ENCODE measurements at places on chromosomes 16 and 17. TPM values are rescaled to one million over a fixed set of nuclear protein-coding genes. Genes with fewer than 3 reads are reported as not detected.

The CIITA gene
- 0.04 TPM for polyA plus RNA-seq

The MARF1 gene
- 25.2 TPM for polyA plus RNA-seq

The FBXO39 gene
- polyA plus RNA-seq: 0.07 TPM

The MRPL10 gene
- polyA plus RNA-seq: 49.1 TPM

The TNP2 gene
- polyA plus RNA-seq: not detected

The CDRT15L2 gene
- not detected for polyA plus RNA-seq

The NUDT7 gene
- polyA plus RNA-seq: 5.2 TPM

GRCh38 chr17:77417575-77417974, 276.8 kb downstream of the SEC14L1 start:
- no peak for DNase-seq

GRCh38 chr16:72961863-72962262, 86.1 kb downstream of the ZFHX3 start:
- DNase-seq: no peak

DNA sequence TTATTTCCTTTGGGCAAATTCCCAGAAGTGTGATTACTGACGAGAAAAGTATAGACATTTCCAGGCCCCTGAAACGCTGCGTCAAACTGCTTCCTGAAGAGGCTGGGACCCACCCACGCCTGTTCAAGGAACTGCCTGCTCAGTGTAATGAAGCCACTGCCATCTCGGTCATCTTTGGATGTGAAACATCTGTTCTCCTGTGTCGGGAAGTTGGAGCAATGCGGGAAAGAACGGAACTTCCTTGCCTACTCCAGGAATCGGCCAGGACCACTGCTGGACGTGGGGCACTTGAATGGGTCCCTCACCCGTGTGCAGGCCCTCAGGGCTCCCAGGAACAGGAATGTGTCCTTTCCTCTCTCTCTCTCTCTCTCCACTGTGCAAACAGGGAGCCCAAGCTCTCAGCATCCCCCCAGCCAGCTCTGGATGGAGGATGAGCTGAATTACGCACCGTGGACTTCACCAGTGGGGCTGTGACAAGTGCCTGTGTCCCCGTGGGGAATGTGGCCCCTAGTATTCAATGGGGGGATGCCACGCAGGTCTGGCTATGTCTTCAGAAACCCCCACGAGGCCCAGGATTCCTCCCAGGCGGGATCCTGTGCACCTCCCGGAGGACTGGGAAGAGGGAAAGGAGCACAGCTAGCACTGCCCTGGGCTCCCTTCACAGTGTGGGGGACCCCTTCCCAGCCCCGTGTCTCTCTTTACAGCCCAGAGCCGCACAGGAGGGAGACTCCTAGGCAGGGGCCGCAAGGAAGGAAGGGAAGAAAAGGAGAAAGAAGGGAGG, 18.3 kb upstream of the LITAF start:
- DNase-seq: no peak

- no peak for DNase-seq
Measured at GRCh38 chr16:83887080-83887479, 11.8 kb upstream of the MLYCD start.

- no peak for DNase-seq
Measured at GRCh38 chr17:57485916-57486881, 229.9 kb downstream of the MSI2 start.

DNA sequence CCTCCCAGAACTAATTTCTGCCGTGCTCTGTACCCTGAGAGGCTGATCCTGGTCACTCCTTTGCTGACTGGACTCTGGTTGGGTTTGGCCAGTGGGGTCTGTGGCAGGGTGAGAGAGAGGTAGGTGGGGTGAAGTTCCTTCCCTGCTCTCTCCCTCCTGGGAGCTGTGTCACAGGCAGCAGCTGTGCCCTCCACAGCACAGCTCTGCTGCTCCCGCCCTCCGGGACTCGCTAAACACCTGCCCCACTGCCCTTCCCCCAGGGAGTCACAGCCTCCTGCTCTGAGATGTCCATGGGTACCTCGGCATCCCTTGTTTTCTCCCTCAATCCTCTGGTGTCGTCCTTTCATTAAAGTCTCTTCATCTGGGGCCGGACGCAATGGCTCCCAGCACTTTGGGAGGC, 66.4 kb downstream of the SRCIN1 start:
- no peak for DNase-seq

DNA sequence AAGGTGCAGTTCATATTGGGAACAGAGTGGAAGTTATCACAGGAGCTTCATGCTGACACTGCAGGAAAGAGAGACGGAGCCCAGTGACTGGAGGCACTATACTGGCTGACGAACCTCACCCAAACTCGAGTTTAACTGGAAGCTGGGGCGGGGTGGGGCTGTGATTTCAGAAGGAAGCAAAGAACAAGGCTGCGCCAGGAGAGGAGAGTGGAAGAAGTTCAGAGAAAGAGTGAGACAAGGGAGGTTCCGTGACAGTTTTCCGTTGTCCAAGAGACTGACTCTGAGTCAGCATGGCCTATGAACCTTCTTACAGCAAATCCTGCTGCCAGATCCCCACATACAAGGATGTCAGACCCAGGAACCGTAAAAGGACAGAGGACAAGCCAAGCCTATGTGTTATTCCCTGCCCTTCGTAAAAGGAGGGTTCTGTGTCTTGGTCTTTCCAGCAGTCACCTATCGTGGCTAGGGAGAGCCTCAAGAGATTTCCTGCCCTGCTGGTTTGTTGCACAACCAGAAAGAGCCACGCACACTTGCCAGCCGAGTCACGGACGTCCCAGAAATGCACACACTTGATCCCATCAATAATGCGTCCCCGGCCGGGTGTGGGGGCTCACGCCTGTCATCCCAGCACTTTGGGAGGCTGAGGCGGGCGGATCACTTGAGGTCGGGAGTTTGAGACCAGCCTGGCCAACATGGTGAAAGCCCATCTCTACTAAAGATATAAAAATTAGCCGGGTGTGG, 5.1 kb downstream of the PITPNA start:
- DNase-seq: no peak

DNA sequence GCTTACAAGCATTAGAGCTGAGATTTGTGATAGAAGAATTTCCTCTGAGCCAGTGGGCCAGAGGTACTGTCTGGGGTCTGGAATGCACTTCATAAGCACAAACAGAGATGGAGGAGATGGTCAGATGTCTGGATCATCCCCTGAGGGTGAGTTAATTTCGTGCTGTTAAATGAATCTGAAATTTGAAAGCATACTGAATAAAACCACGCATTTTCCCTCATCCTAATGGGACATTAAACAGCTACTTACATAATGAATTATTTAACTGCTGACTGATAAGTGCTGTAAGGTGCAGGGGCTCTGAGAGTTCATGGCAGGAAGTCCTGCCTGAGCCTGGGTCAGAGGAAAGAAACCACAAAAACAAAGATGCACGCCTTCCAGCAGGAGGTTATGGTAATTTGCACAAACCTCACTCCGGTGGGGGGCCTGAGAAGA, 136.3 kb upstream of the XYLT1 start:
- no peak for DNase-seq

DNA sequence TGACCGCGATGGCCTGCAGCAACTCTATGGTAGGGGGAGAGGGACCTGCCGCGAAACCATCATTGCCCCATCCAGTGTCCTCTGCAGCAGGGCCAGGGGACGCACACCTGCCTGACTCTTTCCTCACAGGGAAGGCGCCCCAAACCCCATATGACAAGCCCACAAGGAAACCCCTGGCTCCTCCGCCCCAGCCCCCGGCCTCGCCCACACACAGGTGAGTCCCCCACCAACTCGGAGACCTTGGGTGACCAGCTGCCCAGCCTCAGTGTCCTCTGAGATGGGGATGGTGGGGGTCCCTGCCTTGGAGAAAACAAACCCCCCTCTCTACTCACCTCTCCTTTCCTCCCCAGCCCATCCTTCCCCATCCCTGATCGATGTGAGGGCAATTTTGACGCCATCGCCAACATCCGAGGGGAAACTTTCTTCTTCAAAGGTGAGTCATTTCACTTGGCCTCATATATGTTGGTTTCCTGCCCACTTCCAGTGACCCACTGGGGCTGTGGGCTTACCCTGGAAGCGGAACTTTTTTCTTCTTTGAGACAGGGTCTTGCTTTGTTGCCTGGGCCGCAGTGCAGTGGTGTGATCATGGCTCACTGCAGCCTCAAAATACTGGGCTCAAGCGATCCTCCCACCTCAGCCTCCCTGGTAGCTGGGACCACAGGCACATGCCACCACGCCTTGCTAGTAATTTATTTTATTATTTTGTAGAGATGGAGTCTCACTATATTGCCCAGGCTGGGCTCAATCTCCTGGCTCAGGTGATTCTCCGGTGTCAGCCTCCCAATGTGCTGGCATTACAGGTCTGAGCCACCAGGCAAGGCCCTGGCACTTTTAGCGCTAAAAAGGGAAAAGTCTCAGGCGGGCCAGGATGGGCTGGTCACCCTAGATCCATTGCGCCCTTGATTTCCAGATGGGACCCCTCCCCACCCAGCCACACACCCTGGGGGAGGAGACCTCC, 8.0 kb upstream of the IL32 start:
- no peak for DNase-seq

GRCh38 chr16:30771726-30772125, 9.6 kb downstream of the RNF40 start:
- DNase-seq: no peak

DNA sequence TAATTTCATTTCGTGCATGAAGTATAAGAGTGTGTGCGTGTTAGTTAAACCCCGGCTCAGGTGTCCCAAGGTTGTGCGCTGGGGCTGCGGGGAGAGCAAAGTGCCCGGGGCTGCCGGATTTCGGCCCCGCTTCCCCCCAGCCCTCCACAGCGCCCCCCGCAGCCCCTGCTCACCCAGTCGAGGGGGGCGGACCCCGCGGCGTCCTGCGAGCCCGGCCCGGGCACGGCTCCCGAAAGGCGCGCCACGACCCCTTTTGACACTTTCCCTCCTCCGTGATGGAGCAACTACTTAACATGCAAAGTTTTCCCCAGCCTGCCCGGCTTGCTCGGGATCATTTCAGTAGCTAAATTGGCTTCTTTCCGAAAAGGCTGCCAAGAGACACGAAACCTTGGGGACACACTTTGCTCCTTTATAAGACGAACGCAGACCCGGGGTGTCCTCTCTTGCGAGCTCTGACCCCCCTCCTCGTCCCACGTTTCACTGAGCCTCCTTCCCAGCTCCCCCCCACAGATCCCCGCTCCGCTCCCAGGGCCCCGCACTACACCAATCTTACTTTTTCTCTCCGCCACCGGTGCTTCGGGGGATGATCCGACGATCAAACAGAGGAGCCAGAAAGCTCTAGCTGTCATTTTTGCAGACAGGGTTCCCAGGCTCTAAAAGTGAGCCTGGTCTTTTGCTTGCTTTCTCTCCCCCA, 552 bp downstream of the C17orf58 start:
- DNase-seq: no peak

DNA sequence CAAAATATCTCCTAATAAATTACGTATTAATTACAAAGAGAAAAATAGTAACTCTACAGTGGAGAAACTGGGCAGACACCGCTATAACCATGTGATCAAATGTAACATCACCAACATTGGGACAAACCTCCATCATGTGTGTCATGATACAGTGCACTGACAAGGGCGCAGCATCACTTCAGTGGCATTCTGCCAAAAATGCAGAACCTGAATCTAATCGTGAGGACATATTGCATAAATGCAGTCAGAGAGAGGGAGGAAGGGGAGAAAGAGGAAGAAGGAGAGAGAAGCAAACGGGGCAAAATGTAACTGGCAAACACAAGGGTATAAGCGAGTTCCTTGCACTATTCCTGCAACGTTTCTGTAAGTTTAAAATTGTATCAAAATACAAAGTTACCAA, 74.2 kb upstream of the MARCHF10 start:
- no peak for DNase-seq

DNA sequence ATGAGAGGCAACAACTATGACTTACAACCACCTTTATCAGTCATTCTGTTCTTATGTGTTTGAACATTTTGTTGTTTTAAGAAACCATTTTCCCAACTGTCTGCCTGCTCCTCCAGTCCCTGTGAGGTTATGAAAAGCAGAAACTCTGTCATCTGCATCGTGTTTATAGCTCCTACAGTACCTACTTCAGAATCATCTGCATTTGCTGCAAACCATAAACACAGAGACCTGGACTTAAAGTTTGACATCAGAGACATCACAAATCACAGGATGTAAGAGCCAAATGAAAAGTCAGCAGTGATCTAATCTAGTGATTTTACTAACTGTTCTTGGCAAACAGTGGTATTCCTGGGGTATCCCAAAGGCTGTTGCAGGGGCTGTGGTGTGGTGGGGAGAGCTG, 55.2 kb downstream of the CDH11 start:
- no peak for DNase-seq

GRCh38 chr17:80212962-80213642, 7.0 kb downstream of the SGSH start:
- DNase-seq: no peak

DNA sequence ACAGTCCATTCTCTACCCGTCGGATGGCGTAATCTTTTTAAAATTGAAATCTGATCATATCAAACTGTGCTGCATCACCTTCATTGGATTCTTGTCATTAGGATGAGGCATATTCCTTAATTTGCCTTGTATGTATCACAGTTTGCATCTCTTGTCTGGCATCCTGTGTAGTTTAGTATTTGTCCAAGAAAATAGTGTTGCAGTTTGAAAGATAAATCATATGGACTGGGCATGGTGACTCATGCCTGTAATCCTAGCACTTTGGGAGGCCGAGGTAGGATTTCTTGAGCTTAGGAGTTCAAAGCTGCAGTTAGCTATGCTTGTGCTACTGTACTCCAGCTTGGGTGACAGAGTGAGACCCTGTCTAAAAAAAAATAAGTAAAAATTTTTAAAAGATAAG, 5.8 kb upstream of the RSL1D1 start:
- no peak for DNase-seq

GRCh38 chr17:79991924-79992648, 43.6 kb downstream of the TBC1D16 start:
- no peak for DNase-seq

- DNase-seq: no peak
Measured at GRCh38 chr17:48106802-48107136, 797 bp upstream of the SNX11 start.

- DNase-seq: no peak
Measured at GRCh38 chr16:24036614-24037013, 200.8 kb downstream of the PRKCB start.

GRCh38 chr17:18324140-18325050, 9.3 kb downstream of the SMCR8 start:
- no peak for DNase-seq

DNA sequence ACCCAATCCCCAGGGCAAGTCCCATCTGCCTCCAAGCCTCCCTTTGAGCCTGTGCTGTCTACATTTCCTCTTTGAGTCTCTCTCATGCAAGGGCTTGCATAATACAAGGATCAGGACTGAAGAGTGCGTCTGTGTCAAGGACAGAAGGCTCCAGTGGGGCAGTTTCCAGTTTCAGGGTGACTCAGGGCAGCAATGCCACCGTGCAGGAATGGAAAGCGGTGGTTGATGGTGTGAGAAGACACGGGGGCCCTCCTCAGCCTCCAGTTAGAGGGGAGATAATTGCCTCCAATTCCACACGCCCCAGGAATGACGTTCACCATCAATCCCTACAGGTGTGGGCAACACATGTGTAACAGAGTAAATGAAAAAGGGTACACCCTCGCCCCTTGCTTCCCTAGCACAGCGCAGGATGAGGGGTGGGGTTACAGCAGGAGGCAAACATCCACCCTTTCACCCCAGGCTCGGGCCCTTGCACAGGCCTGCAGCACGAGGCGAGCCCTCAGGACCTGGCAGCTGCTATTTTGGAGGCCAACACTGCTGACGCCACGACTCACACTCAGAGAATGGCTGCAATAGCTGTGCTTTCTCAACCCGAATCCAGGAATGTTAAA, 24.8 kb upstream of the SLC25A19 start:
- no peak for DNase-seq
